ENCODE measurements at places on chromosomes 7 and 10. TPM values are rescaled to one million over a fixed set of nuclear protein-coding genes. Genes with fewer than 3 reads are reported as not detected.

DNA sequence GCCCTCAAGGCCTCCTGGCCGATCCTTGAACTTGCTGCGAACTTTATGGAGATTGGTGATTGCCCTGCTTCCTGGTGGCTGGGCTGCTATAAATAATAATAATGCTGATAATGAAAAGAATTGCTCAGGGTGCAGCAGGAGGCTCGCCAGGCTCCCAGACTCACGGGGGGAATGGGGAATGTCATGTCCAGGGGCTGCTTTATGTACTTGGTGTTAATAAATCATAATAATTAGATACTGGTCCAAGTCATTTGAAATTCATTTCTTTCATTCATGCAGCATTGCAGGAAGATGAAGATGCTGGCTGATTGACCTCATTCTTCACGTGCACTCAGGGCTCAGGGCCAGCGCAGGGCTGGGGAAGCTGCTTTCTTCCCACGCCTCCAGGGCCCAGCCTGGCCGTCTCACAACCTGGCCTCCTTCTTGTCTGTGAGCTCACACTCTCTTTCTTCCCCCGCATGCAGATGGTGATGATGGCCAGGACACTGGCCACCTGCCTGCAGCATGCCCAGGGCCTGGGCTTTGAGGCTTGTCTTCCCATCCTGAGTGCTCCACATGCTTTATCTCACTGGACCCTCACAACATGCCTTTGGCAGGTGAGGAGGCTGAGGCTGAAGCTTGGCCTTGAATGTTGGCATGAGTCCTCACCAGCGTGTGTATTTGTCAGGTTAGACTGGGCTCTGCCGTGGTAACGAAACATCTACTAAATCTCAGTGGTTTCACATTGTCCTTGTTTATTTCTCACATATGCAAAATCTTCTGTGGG lies 138.4 kb upstream of the TNS3 start:
- no peaks in the 10 kb centered on the region for H3K27me3 ChIP-seq
- H3K4me1 ChIP-seq = peaks cover 20% of the 10 kb centered on the region
- H3K36me3 ChIP-seq = no peaks in the 10 kb centered on the region
- no peak overlapping the region for H3K4me3 ChIP-seq

GRCh38 chr7:19619122-19619521 lies 89.7 kb downstream of the POLR1F start:
- H3K27me3 ChIP-seq = no peaks in the 10 kb centered on the region
- H3K27ac ChIP-seq = no peak overlapping the region
- no peaks in the 10 kb centered on the region for H3K36me3 ChIP-seq
- DNase-seq = no peak
- H3K4me1 ChIP-seq = no peaks in the 10 kb centered on the region

DNA sequence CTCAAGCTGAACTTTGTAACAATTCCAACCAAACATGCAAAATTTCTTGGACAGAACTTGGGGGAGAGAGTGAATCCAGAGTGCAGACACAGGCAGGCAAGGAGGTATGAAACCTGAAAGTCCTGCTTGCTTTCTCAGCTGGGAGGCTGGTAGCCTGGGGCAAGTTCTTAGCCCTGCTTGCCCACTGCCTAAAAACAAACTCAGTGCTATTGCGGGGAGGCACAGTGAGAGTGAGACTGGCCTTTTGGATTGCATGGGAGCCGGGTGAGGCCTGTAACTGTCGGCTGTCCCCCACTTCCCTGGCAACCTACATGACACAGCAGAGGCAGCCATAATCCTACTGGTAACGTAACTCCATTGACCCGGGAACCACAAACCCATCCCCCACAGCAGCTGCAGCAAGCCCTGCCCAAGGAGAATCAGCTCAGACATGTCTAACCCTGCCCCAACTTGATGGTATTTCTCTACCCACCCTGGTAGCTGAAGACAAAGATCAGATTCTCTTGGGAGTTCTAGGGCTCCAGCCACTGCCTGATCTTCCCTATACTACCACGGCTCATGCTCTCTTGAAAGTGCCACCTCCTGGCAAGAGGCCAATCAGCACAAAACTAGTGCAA lies 663.6 kb downstream of the GRM8 start:
- no peak overlapping the region for H3K4me3 ChIP-seq
- H3K36me3 ChIP-seq = no peaks in the 10 kb centered on the region
- no peak overlapping the region for H3K27ac ChIP-seq
- no peaks in the 10 kb centered on the region for H3K4me1 ChIP-seq
- no peak for DNase-seq

DNA sequence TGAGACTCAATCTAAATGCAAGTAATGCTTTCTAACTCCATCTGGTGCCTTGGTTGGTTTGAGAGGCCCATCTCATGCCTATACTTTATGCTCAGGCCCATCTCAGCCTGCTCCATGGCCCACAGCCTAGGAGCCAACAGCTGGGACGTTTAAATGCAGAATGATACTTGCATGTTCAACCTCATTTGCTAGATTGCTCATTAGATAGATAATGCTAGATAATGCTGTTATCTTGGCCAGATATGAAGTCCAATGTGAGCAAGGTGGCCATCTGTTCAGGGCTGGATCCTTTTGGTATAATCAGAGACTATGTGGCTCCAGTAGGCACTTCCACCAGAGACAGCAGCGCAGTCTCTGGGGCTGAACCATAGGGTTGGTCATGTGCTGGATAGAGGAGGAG lies 321.6 kb upstream of the PHYHIPL start:
- H3K4me3 ChIP-seq = no peak overlapping the region
- DNase-seq = no peak
- no peaks in the 10 kb centered on the region for H3K4me1 ChIP-seq
- H3K27me3 ChIP-seq = no peaks in the 10 kb centered on the region

GRCh38 chr7:10439027-10439426 lies 534.6 kb upstream of the PHF14 start:
- H3K27ac ChIP-seq = no peak overlapping the region
- no peaks in the 10 kb centered on the region for H3K4me1 ChIP-seq
- H3K4me3 ChIP-seq = no peak overlapping the region

DNA sequence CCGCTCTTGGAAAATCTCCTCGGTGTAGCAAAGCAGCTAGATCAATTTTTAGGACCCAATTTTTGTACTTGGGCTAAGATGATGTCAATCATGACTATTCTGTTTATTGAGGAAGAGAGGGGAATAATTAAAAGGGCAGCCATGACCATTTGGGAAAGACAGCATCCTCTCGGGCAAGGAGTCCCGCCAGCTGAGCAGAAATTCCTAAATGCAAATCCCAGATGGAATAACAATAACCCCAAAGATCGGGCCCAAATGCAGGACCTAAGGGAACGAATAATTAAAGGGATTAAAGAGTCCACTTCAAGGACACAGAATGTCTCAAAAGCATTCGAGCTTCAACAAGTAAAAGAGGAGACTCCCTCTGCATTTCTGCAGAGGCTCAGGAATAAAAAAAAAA lies 18.7 kb downstream of the COL17A1 start:
- H3K27me3 ChIP-seq = no peaks in the 10 kb centered on the region
- no peak overlapping the region for H3K27ac ChIP-seq
- H3K4me3 ChIP-seq = no peak overlapping the region
- H3K4me1 ChIP-seq = no peaks in the 10 kb centered on the region
- no peaks in the 10 kb centered on the region for H3K36me3 ChIP-seq
- no peak for DNase-seq

DNA sequence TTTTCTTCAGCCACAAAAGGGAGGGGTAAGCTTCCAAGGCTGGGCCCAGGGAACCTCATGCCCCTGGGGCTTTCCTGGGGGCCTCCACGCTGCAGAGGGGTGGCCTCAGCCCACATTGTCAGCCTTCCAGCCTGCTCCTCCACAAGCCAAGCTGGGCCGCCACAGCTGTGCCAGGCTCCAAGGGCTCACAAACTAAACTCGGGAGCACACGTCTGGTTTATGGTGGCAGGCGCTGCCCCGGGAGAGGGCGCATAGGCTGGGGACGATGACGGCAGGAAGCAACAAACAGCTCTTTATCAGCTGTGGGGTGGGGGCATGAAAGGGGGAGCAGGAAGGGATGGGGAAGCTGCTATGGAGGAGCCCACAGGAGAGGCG lies 6.3 kb upstream of the CDH23 start:
- H3K4me1 ChIP-seq = no peaks in the 10 kb centered on the region
- H3K27ac ChIP-seq = no peak overlapping the region
- DNase-seq = no peak
- H3K4me3 ChIP-seq = no peak overlapping the region
- H3K27me3 ChIP-seq = peaks cover 10% of the 10 kb centered on the region

DNA sequence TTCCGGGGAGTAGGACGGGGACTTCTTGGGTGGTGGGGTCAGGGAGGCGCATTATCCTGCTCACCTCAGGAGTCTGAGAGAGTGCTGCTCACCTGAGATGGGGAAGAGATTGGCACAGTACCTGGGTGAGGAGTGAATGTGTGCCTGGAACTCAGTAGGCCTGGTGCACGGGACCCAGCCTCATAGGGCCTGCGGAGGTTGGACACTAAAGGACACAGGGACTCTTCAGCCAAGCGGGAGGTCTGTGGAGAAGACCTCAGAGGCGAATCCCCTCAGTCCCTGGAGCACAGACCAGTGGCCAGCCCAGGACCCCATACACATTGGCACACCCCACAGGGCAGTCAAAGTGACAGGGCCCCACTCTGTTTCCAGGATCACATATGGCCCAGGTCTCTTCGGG lies 73.2 kb downstream of the OAT start:
- H3K36me3 ChIP-seq = no peaks in the 10 kb centered on the region
- no peaks in the 10 kb centered on the region for H3K27me3 ChIP-seq
- H3K4me1 ChIP-seq = no peaks in the 10 kb centered on the region
- no peak overlapping the region for H3K27ac ChIP-seq

- no peaks in the 10 kb centered on the region for H3K36me3 ChIP-seq
- no peak overlapping the region for H3K4me3 ChIP-seq
- DNase-seq = no peak
- H3K4me1 ChIP-seq = no peaks in the 10 kb centered on the region
- no peaks in the 10 kb centered on the region for H3K27me3 ChIP-seq
Observed at GRCh38 chr10:119090968-119091367, 10.4 kb upstream of the EIF3A start.

- DNase-seq = no peak
- H3K4me3 ChIP-seq = no peak overlapping the region
- no peaks in the 10 kb centered on the region for H3K27me3 ChIP-seq
- H3K36me3 ChIP-seq = no peaks in the 10 kb centered on the region
Observed at GRCh38 chr7:68313806-68314205, 1284.5 kb upstream of the AUTS2 start.

DNA sequence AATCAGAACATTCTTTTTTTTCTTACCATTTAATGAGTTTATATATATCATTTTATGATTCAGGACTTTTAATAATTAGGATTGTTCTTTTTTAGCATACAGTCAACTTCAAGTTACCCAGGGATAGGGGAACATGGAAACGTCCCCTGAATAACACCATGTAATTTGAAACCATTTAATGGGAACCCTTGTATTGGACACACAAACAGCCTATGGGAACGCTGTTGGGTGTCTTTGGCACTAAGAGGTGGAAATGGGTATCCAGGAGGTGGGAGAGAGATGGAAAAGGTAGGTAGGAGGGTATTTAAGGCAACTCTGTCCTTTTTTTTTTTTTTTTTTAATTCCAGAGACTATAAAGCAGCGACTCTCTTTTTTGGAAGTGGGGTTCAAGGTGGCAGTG lies 2.6 kb downstream of the LUC7L2 start:
- H3K4me1 ChIP-seq = peaks cover 49% of the 10 kb centered on the region
- H3K27me3 ChIP-seq = no peaks in the 10 kb centered on the region
- H3K4me3 ChIP-seq = no peak overlapping the region
- no peak for DNase-seq

DNA sequence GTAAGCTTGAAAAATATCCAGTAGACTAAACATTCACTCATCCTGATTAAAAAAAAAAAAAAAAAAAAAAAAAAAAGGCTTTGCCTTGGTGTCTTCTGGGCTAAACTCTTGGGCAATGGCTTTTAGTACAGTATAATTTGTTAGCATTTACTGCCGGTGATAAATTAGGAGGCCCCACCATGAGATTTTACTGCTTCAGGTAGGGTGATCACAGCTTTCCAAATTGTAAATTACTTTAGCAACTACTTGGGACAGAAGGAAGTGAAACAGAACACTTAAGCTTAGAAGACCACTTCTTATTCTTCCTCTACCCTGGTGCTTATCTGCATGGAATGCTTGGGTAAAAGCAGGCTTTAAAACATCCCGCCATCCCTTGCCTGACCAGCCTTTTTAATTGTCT lies 152.1 kb downstream of the HIBADH start:
- no peak overlapping the region for H3K27ac ChIP-seq

DNA sequence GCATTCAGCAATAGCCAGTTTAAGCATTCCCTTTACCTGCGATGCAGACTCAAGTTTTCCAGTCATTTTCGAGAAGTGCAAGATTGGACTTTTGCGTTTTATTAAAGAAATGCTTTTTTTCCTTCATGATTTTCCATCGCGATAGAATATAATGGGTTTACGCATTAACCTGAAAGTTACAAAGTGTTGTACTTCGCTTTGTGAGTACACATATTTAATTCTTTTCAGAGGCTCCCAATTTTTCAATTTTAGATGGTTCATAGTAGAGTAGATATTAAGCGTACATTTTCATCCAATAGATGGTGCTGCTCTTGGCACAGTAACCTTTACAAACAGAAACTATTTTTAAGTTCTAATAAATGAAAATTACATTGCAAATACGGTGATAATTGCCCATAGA lies 1.3 kb downstream of the PTPRZ1 start:
- no peak for DNase-seq
- no peaks in the 10 kb centered on the region for H3K36me3 ChIP-seq
- H3K4me1 ChIP-seq = peaks cover 6% of the 10 kb centered on the region
- peak overlapping the region; percentile 51 for H3K4me3 ChIP-seq
- peaks cover 2% of the 10 kb centered on the region for H3K27me3 ChIP-seq

DNA sequence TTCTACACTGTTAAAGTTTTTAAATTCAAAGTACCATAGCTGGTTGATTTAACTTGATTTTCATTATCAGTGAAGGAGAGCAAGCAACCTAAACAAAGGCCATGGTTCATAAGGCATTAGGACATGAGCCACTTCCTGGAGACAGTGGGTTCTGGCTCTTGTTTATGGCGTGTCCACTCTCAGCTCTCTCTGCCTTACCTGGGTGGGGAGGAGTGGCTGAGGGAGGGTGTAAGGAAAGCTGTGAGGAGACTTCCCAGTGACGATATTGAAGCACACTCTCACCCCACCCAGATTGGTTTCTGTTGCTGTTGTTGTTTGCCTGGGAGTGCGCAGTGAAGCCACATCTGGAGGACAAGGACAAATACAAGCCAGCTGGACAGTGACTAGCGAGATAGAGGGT lies 365.3 kb upstream of the FZD8 start:
- no peaks in the 10 kb centered on the region for H3K36me3 ChIP-seq
- H3K27me3 ChIP-seq = no peaks in the 10 kb centered on the region
- H3K4me1 ChIP-seq = no peaks in the 10 kb centered on the region
- no peak overlapping the region for H3K4me3 ChIP-seq

The SPDYE18 gene
- 0.71 TPM for total RNA-seq

The SNCG gene
- total RNA-seq = 25.5 TPM

The TOMM7 gene
- total RNA-seq = 326 TPM

The ITPRID1 gene
- total RNA-seq = not detected

The WDR11 gene
- total RNA-seq = 46.4 TPM

The SPDYE6 gene
- not detected for total RNA-seq

The CPXM2 gene
- total RNA-seq = 94.5 TPM

The SPOCK2 gene
- total RNA-seq = 10.0 TPM

The FFAR4 gene
- total RNA-seq = not detected

The SLC18A3 gene
- not detected for total RNA-seq

The CUTC gene
- 30.3 TPM for total RNA-seq

The EMX2 gene
- 0.36 TPM for total RNA-seq
